ENCODE measurements at places on chromosomes 1 and 21. TPM values are rescaled to one million over a fixed set of nuclear protein-coding genes. Genes with fewer than 3 reads are reported as not detected.

Gene LHX8
- polyA plus RNA-seq = not detected

GRCh38 chr1:101300916-101301315 lies 64.1 kb downstream of the S1PR1 start:
- no peaks in the 10 kb centered on the region for H3K36me3 ChIP-seq
- no peaks in the 10 kb centered on the region for H3K27me3 ChIP-seq
- DNase-seq = no peak
- H3K27ac ChIP-seq = no peak overlapping the region
- H3K4me3 ChIP-seq = no peak overlapping the region
- no peaks in the 10 kb centered on the region for H3K4me1 ChIP-seq

- no peak overlapping the region for H3K4me3 ChIP-seq
- H3K36me3 ChIP-seq = no peaks in the 10 kb centered on the region
- no peak for DNase-seq
Measured at GRCh38 chr1:201628490-201628889, 89.6 kb downstream of the NAV1 start.

DNA sequence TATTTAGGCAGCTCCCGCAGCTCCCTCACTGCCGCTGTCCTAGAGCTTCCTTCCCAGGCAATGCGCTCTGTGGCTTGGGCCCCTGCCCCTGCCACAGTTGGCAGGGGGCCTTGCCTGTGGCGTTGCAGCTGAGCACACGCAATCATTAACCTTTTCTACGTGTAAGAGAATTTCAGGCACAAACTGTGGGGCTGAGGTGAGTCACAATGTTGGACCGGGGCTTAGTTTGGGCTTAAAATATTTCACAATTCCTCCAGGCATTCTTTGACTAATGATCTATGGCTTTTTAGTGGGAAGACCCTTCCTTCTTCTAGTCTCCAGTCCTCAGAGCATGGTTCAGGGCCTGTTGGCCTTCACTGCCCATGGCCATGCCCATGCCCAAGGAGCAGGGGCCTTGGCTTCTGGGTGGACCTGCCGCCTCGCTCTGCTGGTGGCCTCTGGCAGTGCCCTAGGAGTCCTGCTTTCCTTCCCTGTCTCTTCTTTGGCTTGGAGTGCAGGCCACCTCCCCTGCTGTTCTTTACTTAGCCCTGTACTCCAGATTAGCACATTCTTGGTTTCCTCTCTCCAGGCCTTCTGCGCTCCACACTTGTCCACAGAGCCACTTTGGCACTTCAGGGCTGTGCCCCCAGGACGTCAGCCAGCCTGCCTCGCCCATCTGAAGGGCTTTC lies 39.2 kb downstream of the MAPKAPK2 start:
- H3K4me3 ChIP-seq = no peak overlapping the region
- peaks cover 9% of the 10 kb centered on the region for H3K36me3 ChIP-seq
- peaks cover 47% of the 10 kb centered on the region for H3K4me1 ChIP-seq
- no peak overlapping the region for H3K27ac ChIP-seq
- no peak for DNase-seq
- no peaks in the 10 kb centered on the region for H3K27me3 ChIP-seq

DNA sequence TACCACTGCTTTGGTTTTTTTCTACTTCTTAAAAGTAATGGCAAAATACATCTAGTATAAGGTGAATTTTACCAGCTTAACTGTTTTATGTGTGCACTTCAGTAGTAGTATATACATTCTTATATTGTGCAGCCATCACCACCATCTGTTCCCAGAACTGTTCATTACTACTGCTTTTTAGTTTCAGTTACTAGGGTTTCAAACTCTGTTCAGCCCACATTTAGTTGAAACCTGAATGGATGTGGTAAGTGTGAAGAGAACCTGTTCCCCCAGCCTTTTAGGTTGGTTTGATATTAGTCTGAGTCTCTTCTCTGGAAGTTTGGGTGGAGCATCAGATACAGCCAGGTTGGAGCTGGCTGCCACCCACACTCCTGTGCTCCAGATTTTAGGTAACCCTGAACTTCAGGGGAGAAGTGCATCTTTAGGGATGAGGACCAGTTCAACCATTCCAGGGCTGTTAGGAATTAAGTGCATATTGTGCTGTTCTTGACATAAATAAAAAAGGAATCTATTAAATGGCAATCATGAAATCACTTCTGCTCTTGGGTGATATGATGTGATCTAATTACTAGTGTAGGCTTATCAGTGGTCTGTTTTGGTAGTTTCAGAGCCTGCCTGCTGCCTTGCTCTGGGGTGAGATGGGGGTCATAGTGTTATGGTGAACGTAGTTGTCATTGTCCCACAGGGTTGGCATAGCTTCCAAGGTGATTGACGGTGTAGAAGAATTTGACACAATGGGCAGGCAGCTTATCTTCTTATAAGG lies 32.1 kb downstream of the URB2 start:
- no peak overlapping the region for H3K27ac ChIP-seq
- no peak for DNase-seq
- no peaks in the 10 kb centered on the region for H3K27me3 ChIP-seq
- H3K4me1 ChIP-seq = peaks cover 6% of the 10 kb centered on the region
- peaks cover 41% of the 10 kb centered on the region for H3K36me3 ChIP-seq

DNA sequence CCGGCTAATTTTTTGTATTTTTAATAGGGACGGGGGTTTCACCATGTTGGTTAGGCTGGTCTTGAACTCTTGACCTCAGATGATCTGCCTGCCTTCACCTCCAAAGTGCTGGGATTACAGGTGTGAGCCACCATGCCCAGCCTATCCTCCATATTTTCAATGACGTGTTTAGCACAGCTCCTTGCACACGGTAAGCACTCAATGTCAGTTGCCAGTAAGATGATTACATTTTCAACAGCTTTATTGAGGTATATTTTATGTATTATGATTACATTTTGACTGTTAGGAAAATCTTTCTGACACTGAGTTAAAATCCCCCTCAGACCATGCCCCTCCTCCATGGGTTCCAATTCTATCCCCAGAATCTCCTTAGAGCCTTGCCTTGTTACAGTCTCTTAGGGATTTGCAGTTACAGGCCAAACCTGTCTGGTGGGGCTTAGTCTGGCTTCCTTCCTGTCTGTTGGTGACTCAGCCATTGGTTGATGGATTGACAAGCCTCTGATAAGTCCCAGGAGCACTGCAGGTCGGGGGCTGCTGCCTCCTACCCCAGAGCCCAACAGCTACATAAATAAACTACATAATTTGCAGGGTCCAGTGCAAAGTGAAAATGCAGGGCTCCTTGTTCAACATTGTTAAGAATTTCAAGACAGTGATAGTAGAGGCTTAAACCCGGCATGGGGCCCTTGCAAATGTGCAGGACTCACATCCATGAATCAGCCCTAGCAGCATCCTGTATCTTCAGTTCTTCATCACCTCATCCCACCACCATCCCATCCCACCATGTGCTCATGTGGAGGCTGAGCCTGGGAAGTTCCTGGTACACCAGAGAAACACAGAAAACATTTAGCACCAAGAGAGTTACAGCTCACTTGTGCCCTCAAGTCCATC lies 23.4 kb downstream of the COA7 start:
- H3K36me3 ChIP-seq = peaks cover 59% of the 10 kb centered on the region
- H3K27ac ChIP-seq = no peak overlapping the region
- H3K27me3 ChIP-seq = no peaks in the 10 kb centered on the region
- no peak overlapping the region for H3K4me3 ChIP-seq
- no peak for DNase-seq
- H3K4me1 ChIP-seq = no peaks in the 10 kb centered on the region

GRCh38 chr1:67688526-67689219 lies 3.7 kb downstream of the GADD45A start:
- no peak overlapping the region for H3K27ac ChIP-seq
- no peaks in the 10 kb centered on the region for H3K27me3 ChIP-seq
- no peak for DNase-seq
- H3K4me3 ChIP-seq = no peak overlapping the region
- no peaks in the 10 kb centered on the region for H3K36me3 ChIP-seq

Gene MPZ
- 4.3 TPM for polyA plus RNA-seq

DNA sequence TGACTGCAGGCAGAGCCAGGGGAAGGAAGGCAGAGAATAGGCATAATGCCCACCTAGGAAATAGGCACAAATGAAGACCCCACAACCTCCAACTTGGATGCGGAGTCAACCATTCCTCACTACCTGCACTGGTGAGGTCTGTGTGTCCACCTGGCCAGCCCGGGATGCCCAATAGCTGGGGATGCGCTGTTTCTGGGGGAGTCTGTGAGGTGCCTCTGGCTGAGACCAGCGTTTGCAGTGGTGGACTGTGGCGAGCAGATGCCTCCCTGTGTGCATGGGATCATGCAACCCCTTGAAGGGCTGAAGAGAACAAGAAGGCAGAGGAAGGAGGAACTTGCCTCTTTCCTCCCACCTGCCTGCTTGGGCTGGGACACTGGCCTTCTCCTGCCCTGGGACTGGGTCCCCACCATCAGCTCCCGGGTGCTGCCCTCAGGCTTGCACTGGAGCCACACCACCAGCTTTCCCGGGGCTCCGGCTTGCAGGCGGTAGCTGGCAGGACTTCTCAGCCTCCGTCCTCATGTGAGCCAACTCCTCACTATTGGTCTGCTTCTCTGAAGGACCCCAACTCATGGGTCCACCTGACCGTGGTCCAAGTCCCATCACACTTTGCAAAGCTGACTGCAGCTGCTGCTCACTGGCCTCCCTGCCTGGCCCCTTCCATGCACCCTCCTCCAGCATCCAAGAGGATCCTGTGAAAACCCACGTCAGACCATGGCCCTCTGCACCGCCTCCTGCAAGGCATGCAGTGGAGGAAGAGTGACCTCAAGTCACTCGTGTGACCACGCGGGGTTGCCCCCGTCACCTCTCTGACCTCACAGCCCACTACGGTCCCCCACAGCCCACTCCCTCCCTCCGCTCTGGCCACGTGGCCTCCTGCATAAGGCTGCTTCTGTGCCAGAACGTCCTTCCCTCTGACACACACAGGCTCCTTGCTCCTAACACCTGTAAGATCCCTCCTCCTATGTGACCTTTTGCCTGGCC lies 2.7 kb upstream of the PDE9A start:
- H3K4me1 ChIP-seq = peaks cover 23% of the 10 kb centered on the region
- no peak for DNase-seq
- no peaks in the 10 kb centered on the region for H3K36me3 ChIP-seq
- no peak overlapping the region for H3K4me3 ChIP-seq
- H3K27ac ChIP-seq = no peak overlapping the region

GRCh38 chr1:161082996-161083747 lies 6.2 kb downstream of the NECTIN4 start:
- no peaks in the 10 kb centered on the region for H3K27me3 ChIP-seq
- H3K27ac ChIP-seq = no peak overlapping the region
- no peaks in the 10 kb centered on the region for H3K4me1 ChIP-seq
- H3K36me3 ChIP-seq = no peaks in the 10 kb centered on the region
- DNase-seq = no peak

Gene CYB5RL
- polyA plus RNA-seq = 7.9 TPM

Gene ENO1
- 153 TPM for polyA plus RNA-seq

DNA sequence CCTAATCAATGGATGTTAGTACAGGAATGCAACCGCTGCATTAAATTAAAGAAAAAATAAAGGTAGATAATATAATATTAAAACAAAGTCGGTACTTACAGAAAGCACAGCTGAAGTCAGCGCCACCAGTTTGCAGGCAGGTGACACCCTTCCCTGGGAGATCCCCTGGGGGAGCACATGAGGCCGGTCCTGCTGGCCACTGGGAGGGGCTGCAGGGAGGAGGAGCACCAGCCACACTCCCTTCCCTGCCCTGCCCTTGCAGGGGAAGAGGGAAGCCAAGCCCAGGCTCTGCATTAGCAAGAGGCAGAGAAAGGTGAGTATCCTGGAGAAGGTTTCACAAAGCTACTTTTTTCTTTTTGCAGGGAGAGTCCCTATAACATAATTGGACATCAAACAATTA lies 507.0 kb downstream of the AJAP1 start:
- no peaks in the 10 kb centered on the region for H3K36me3 ChIP-seq
- no peak overlapping the region for H3K27ac ChIP-seq
- H3K4me3 ChIP-seq = no peak overlapping the region
- no peaks in the 10 kb centered on the region for H3K27me3 ChIP-seq
- no peak for DNase-seq

GRCh38 chr1:7557301-7557891 lies 213.7 kb upstream of the VAMP3 start:
- no peaks in the 10 kb centered on the region for H3K4me1 ChIP-seq
- no peak for DNase-seq
- H3K27me3 ChIP-seq = no peaks in the 10 kb centered on the region
- H3K36me3 ChIP-seq = no peaks in the 10 kb centered on the region
- H3K27ac ChIP-seq = no peak overlapping the region
- H3K4me3 ChIP-seq = no peak overlapping the region

DNA sequence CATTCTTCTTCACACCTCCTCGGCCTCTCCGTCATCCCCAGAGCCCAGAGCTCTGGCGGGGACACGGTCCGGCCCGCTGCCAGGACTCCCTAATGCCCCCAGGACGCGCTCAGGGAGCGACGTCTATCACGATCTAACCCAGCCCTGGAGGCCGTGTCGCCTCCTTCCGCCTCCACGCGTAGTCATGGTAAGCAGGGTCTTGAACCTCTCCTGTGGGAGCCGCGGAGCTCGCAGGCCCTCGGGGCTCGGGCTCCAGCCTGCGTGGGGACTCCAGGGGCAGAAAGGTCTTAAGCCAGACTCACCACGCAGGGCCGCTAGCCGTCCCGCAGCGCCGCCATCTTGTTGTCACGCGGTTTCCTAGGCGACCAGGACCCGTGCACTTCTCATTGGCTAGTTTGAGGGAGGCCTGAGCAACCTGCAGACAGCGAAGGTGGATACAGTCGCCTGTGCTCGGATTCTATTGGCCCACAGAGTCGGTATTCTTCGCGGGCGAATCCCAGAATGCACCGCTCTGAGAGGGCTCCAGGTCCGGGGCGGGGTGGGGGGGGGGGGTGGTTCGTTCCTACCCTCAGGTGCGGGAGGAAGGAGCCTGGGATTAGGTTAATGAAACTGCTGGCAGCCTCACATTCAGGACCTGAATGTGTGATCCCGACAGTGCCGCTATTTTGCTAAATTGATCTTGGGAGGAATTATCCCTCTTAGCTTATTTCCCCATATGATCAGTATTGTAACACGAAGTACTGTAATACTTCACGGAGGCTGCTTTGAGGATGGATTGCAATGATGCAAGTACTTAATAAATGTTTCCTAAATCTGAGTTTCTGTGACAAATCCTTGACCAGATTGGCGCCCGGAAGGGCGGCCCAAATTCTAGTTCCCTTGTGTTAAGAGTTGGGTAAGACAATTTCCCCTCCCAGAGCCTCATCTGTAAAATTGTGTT lies at the start of gene UBXN11:
Gene UBXN11, minus strand, starts transcription at position 347 of the 940 bp plus-strand sequence. CDS start 3,753 bp downstream, outside the sequence.
- no peaks in the 10 kb centered on the region for H3K36me3 ChIP-seq
- peak; percentile 94 for DNase-seq
- peaks cover 29% of the 10 kb centered on the region for H3K4me1 ChIP-seq

- no peak for DNase-seq
- H3K27ac ChIP-seq = no peak overlapping the region
- no peak overlapping the region for H3K4me3 ChIP-seq
- no peaks in the 10 kb centered on the region for H3K27me3 ChIP-seq
Measured at GRCh38 chr1:79519084-79519760, 512.7 kb upstream of the ADGRL4 start.

Gene THRAP3
- polyA plus RNA-seq = 64.1 TPM

DNA sequence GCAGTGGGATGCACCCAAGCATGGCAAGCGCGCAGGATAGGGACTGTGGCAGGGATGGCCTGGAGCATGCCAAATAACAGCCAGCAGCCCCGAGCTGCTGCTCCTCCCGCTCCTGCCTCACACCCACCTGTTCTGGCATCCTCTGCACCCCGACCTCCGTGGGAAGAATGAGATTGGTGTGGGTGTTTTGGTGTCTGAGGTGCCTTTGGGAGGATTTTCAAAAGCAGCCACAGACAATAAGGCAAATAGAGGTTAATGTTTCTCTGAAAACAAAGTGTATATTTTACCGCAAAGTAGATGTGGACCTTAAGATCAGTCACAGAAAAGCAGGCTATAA lies 35.5 kb downstream of the IGFN1 start:
- no peak for DNase-seq
- no peaks in the 10 kb centered on the region for H3K4me1 ChIP-seq
- no peak overlapping the region for H3K27ac ChIP-seq
- no peak overlapping the region for H3K4me3 ChIP-seq
- H3K36me3 ChIP-seq = no peaks in the 10 kb centered on the region

Gene NBPF4
- 0.04 TPM for polyA plus RNA-seq

Data from B cell (primary cell).